ENCODE measurements at places on chromosomes 6 and 20.

DNA sequence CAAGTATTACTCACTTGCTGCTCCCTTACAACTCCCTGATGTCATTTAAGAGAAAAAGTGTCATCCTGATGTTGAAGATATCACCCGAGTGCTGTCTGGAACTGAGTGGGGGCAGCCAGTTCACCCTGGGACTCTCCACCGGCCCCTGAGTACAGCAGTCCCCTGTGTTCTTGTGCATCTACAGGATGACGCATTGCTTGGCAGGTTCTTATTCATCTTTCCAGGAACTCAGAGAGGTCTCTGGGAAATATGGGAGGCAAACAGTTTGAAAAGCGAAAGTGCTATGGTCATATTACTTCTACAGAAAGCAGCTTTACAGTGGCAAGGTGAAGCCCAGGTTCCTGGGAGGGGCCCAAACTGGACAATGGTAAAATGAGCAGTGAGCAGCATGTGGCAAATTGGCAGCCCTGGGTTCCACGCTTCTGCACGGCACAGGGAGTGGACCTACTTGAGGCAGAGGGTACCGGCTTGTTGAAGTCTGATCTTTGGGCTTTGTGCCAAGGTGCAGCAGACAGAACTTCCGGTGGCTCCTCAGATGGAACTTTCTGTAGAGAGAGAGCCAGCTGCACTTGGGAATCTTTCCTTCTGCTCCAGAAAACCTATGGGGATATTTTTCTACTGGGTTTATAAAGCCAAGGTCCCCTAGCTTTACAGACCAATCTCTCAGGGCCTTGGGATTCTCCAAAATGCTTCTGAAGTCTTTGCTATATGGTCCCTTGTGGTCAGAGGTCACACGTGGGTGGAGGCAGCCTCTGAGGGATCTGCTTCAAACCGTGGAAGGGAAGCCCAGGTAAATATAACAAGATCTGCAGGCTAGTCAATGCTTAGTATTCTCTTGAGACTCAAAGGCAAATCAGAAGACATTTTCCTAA is 128.3 kb downstream of the MAP3K7 start:
- peak; percentile 4 for DNase-seq

- no peak for DNase-seq
Observed at GRCh38 chr20:24741493-24742072, 207.5 kb upstream of the CST7 start.

GRCh38 chr6:31345026-31345730 is 11.8 kb downstream of the HLA-B start:
- no peak for DNase-seq

DNA sequence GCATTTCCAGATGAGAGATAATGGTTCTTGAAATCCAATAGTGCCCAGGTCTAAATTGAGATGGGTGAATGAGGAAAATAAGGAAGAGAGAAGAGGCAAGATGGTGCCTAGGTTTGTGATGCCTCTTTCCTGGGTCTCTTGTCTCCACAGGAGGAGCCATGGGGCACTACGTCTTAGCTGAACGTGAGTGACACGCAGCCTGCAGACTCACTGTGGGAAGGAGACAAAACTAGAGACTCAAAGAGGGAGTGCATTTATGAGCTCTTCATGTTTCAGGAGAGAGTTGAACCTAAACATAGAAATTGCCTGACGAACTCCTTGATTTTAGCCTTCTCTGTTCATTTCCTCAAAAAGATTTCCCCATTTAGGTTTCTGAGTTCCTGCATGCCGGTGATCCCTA is 6.8 kb downstream of the HFE start:
- DNase-seq, result no peak

DNA sequence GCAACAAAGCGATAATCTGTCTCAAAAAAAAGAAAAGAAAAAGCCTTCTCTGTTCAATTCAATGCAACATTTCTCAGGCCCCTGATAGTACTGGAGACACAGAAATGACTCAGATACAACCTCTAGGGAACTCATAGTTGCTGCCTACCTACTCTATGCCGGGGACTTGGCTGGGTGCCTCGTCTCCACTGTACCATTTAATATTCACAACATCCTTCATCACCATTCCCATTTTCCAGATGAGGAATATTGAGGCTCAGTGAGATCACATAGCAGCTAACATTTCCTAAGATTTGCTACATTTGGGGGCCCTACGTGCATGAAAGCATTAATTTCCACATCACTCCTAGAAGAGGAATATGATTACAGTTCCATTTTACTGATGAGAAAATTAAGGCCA is 7.5 kb downstream of the NOL4L start:
- DNase-seq, result peak; percentile 37

DNA sequence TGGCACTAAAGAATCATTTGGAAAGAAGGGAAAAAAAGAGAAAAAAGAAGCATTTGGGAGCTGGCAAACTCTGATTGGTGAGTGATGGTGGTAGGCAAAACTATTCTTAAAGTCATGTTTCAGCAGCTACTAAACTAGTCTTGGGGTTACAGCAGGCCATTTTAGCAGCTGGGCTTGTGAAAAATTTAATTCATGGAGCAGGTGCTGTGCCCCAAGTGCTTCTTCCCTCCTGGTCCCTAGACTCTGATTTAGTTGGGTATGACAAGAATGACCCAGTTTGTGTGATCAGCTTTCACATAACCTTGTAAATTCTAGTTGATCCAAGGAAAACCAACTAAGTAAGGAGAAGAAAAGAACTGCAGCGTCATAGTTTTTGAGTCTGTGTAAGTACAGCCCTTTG is 1.1 kb upstream of the ASIP start:
- no peak for DNase-seq
